ENCODE measurements at places on chromosomes 12 and 14. TPM values are rescaled to one million over a fixed set of nuclear protein-coding genes. Genes with fewer than 3 reads are reported as not detected.

Gene RHOJ
- 7.1 TPM for total RNA-seq

GRCh38 chr12:113005762-113006161 is 27.4 kb downstream of the OAS2 start:
- no peak overlapping the region for H3K27ac ChIP-seq
- H3K27me3 ChIP-seq = peaks cover 2% of the 10 kb centered on the region
- no peak overlapping the region for H3K4me3 ChIP-seq
- H3K36me3 ChIP-seq = peaks cover 21% of the 10 kb centered on the region

- DNase-seq = peak; percentile 71
- H3K4me1 ChIP-seq = peaks cover 62% of the 10 kb centered on the region
- no peak overlapping the region for H3K4me3 ChIP-seq
- no peaks in the 10 kb centered on the region for H3K27me3 ChIP-seq
Measured at GRCh38 chr12:6960593-6961277, 9.6 kb downstream of the PTPN6 start.

Gene SLC17A8
- 0.35 TPM for total RNA-seq

Gene IKZF4
- total RNA-seq = 2.2 TPM

DNA sequence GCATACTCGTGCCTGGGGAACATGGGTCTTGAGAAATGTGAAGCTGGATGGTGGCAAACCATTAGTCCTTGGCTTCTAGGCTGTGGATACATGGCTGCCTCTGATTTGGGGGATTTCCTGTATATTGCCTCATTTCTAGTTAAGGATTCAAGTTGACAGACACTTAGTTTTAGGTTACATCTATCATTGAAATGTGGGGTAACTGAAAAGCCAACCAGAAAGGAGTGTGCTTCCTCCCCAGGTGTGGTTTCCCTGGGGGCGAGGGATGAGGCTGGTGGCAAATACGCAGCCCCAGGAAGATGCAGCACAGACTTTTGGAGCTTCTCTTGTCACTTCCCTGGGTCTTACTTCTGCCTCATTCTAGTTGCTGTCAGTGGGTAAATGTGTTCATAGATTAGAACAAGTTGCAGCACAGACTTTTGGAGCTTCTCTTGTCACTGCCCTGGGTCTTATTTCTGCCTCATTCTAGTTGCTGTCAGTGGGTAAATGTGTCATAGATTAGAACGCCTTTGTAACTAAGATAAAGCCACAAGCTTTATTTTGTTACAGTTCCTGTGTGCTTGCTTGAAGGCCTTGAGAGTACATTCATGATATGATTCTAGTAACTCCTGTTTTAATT is 85.1 kb downstream of the BORCS5 start:
- no peak overlapping the region for H3K27ac ChIP-seq
- no peak for DNase-seq
- H3K4me3 ChIP-seq = no peak overlapping the region
- H3K36me3 ChIP-seq = no peaks in the 10 kb centered on the region

- H3K27me3 ChIP-seq = no peaks in the 10 kb centered on the region
- H3K36me3 ChIP-seq = peaks cover 6% of the 10 kb centered on the region
- H3K4me1 ChIP-seq = no peaks in the 10 kb centered on the region
Measured at GRCh38 chr12:1776170-1776921, 44.0 kb upstream of the LRTM2 start.

DNA sequence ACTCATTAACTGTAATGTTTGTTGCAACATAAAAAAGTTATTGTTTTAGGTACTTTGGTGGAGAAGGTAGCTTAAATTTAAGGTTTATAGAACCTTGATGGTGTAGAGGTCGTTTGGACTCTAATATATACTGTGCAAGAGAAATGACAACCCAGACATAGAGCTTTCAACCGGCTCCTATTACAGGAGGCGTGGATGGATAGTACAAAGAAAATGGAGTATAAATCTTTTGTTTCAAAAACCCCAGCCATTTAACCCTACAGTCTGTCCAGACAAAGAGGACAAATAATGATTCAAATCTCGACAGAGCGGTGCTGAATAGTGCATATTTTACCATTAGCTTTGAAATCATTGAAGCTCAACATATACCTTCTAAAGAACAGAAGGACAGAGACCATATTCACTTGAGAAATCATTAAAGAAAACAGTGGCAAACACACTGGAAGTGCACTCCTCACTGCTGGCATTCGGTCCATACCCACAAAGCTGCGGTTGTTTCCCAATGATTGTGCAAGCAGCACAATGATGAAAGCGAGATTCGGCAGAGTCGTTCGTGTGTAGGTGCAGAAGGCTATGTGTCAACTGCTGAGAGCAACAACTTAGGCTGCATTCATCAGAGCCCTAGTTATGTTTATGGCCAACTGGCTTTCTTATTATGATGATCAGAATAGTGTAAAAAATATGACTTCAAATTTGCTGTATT is 688.6 kb downstream of the NOVA1 start:
- H3K4me3 ChIP-seq = no peak overlapping the region
- DNase-seq = no peak
- H3K27me3 ChIP-seq = no peaks in the 10 kb centered on the region

DNA sequence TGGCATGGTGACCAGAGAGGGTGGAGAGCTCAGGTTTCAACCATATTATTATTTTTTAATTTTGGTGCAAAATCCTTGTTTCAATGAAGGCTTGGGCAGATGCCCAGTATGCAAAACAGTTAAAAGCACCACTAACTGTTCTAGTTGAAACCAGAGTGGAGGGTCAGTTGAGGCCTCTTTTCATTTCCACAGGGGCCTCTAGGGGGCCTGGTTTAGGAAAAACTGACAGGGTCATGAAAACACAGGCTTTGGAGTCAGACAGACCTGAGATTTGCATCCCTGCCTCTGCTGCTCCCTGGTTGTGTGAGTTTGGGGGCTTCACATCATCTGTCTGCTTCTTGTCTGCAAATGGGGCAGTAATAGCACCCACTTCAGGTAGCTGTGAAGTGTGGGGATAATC is 3.3 kb upstream of the RPH3A start:
- no peak overlapping the region for H3K27ac ChIP-seq
- DNase-seq = no peak
- H3K36me3 ChIP-seq = no peaks in the 10 kb centered on the region

GRCh38 chr14:102215071-102215470 is 75.4 kb downstream of the WDR20 start:
- H3K4me1 ChIP-seq = peaks cover 43% of the 10 kb centered on the region
- no peak overlapping the region for H3K27ac ChIP-seq
- H3K4me3 ChIP-seq = no peak overlapping the region
- H3K36me3 ChIP-seq = peaks cover 44% of the 10 kb centered on the region

Data from muscle of leg (tissue), 16 donors.